ENCODE measurements at places on chromosomes 12 and 14. TPM values are rescaled to one million over a fixed set of nuclear protein-coding genes. Genes with fewer than 3 reads are reported as not detected.

DNA sequence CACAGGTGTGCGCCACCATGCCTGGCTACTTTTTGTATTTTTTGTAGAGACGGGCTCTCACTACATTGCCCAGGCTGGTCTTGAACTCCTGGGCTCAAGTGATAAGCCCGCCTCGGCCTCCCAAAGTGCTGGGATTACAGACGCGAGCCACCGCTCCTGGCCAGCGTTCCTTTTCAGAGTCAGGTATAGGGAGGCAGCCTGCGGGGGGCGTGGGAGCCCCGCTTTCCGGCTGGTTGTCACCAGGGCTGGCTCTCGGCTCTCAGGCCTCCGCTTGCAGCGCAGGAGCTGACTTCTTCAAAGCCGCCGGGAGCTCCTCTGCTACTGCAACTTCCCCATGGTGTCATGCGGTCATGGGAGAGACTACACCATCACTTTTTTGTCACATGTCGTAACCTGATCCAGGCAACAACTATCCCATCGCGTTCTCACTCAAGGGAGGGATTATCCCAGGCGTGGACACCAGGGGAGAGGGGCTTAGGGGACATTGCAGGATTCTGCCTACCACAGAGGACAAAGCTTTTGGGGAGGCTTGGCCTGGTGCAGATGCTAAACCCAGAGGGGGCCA is 129.4 kb downstream of the SCARB1 start:
- DNase-seq: no peak

DNA sequence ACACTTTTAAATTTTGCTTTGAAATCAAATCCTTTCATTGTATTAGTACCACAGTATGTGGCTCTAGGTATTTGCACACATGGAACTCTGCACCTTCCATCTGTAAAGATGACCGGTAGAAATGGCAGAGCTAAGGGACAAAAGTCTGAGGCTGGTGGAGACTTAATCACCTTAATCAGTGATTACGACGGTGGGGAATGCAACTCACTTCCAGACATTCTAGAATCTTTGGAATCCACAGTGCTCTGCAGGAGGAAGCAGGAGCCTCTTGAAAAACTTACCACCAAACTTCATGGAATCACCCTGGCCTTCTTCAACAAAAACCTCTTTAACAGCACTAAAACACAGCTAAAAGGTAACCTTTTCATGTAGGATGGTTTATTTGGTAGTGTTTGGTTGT is 3.9 kb upstream of the DACT1 start:
- no peak for DNase-seq

NANOG gene
- not detected for polyA plus RNA-seq

EML1 gene
- 0.84 TPM for polyA plus RNA-seq

PIWIL1 gene
- 0.13 TPM for polyA plus RNA-seq
